Stimulated activated CD4-positive, alpha-beta T cell treated with anti-CD3 and anti-CD28 coated beads, Interleukin-2, amount 100 ng/mL, for 48 hours (primary cell): ENCODE measurements at places on chromosomes 2 and 18.

DNA sequence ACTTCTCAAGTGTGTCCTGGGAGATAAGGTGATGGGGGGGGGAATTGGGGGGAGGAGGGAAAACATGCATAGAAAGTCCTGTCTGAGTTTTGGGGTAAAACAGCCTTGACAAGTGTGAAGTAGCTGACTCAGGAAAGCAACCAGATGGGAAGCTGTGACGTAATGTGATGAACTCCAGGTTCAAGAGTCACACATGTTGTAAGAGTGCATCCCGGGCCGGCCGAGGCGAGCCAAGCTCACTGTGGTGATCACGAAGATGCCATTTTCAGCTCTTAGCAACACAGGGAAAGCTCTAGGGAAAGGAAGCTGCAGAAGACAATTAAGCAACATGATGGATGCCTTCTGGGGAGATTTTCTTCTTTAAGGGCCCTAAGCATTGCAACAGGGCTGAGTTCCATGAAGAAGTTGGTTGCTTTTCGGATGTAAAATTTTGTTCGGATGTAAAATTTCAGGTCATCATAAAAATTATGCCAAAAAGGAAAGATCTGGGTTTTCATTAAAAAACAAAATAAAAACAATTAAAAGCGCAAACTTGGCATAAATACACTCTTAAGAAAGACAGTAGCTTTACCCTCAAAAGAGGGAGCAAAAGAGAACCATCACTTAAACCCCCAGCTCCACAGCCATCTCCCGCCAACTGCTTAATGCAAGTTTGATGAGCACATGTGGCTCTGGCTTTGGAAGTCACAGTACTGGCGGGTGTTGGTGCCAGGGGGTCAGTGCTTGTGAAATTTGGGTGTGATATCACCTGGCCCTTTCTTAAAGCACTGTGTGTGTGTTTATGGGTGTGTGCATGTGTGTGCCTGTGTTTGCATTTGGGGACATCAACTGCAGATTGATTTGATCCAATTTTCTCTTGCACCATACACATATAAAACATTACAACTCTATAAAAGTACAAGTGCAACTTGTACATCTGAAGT is 19.1 kb downstream of the SERTAD2 start:
- no peak for DNase-seq

DNA sequence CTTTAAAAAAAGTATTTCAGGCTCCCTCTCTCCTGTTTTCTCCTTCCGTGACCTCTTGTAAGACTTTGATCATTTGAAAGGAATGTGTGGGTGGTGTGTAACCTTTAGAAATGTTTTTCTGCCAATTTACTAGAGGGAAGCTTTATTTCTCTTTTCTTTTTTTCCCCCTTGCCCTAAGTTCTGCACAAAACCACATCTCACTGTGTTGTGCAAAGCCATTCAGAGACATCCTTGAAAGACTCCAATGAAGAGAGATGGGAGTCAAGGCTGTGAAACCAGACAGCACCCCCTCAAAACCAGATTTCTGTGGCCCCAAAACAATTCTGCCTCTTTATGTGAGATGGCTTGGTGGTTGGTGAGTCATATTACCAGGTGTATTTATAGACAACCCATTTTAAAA is 184.6 kb upstream of the ERBB4 start:
- DNase-seq = no peak

DNA sequence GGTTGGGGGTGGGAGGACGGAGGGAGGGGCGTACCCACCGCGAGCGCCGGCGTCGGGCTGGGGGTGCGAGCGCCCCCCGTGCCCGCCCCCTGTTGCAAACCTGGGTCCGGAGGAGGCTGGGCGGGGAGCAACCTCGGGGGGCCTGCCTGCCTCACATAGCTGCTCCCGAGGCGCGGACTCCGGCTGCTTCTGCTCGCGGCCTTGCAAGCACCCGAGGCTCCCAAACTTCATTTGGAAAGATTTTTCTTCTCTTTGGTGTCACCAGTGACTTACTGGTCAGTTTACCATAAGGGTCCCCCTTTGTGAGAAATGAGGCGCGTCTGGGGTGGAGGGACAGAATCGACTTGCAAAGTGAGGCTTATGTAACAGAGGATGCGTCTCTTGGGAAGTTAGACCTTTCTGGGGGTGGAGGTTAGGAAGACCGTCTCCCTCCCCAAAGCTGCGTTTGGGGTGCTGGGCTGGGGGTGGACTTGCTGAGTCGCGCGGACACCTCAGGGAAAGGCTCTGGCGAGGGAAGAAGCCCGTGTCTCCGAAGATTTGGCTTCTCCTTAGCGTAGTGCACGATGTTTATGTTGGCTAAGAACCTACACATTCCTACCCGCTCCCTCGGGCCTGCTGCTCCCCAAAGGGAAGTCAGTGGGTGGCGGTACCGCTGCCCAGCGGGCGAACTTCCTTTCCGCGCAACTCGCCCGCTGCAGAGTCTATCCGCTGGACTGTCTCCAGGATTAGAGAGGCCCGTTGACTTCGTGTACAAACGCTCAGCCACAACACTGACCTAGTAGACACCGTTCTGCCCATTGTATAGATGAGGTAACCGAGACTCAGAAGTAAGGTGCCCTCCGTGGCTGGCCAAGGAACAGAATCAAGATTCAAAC is 559 bp downstream of the TMEM37 start:
- DNase-seq = no peak

- peak; percentile 73 for DNase-seq
Observed at GRCh38 chr2:196131384-196131937, 39.9 kb downstream of the STK17B start.

- DNase-seq = no peak
Observed at GRCh38 chr2:174686430-174686829, 77.8 kb downstream of the CHRNA1 start.

- no peak for DNase-seq
Observed at GRCh38 chr2:1675633-1676032, 68.7 kb downstream of the PXDN start.

- no peak for DNase-seq
Observed at GRCh38 chr2:38033646-38034045, 42.3 kb downstream of the CYP1B1 start.

- DNase-seq = no peak
Observed at GRCh38 chr2:121429927-121430520, 100.7 kb upstream of the RNU4ATAC start.

DNA sequence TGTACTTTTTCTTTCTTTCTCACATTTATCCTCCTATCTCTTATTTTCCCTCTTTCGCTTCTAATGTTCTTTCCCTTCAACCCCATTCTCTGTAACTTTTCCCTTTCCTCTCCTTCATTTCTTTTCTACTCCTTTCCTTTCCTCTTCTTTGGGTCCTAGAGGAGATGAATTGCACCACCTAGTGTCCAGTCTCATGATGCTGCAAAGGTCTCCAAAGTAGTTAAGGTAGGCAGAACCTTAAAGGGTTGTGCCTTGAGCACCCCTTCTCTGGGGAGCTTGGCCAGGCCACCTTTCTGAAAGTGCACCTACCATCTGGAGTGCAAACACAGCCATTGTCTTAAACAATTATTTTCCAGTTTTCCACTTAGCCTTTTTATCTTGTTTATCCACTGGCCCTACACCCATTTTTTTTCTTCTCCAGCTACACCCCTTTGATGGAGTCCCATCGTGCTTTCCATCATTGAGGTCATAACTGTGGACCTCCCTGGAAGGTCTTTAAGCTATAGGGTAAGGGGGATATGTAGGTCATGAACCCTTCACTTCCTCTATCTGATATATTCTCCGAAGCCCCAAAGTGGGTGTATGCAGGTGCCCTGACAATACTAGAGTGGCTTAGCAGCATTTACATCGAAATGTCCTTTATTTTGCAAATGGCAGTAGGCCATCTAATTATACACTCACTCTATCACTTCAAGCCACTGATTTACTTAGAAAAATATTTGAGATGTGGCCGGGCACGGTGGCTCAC is 155.9 kb downstream of the ESCO1 start:
- no peak for DNase-seq

DNA sequence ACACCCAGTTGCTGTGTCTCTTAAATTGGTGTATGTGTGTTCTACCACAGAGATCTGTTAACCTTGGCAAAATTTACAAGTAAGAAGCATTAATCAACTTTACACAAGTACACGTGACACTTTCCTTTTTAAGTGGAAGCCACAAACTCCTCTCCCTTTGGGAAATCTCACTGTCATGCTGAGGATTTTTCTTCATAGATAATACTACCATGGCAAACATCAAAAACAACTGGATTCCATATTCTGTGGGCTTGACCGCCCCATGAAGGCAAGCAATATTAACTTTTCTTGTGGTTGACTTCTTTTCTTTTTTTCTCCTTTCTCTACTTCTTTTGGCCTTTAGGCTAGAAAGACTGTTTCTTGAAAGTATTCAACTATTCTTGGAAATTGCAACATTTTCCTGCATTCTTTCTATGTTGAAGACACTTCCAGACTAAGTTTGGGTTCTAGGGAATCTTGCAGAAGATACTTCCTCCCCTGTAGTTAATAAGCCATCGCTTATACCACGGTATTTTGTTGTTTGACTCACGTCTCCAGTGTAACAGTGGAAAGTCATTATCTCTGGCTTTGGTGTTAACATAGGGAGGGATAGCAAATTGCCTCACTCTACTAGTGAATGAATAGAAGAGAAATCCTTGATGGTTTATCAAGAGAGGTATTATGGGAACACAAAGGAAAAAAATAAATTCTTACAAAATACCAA is 79.5 kb downstream of the SLC8A1 start:
- DNase-seq = no peak

DNA sequence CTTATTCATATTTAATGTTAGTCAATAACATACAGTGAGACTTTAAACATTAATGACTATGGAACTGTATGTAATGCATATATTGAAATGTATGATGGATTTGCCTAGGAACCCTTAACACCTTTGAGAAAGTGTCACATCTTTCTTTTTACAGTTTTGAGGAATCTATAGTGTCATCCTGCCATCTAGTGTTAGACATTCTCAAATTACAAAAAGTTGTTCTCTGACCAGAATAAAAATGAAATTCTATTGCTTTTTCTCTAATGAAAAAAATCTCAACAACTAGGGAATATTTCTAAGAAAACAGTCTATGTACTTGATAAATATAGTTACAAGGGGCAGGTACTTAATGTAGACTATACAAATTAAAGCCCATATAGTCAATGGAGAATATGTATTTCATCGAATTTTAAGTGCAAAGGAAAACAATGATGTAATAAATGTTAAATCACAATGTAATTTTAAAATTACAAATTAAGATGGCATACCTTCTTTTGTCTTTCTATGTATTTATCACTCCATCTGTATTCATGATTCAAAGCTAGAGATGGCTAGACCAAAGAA is 5.1 kb upstream of the CALCRL start:
- DNase-seq = no peak

- DNase-seq = no peak
Observed at GRCh38 chr2:35204881-35205280, 1150.7 kb upstream of the CRIM1 start.

DNA sequence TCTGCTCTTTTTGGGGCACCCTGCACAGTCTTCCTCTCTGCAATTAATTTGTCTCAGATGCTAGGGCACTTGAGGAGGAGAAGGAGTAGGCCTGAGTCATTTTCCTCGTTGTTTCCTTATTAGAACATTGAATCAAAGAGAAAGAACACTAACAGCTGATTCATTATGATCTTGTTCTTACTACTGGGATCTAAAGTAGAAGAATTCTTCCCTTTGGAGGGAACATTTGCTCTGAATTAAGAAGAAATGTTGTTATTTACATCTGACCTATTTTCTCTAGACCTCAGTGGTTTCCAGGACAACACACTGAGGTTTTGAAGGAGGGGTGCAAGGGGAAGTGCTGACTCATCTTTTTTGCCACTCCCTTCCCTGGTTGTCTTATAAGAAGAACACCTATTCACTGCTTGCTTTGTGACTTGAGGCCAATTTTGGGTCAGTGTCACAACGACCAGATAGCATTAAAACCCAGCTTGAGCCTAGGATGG is 24.3 kb upstream of the STAT1 start:
- DNase-seq = no peak

DNA sequence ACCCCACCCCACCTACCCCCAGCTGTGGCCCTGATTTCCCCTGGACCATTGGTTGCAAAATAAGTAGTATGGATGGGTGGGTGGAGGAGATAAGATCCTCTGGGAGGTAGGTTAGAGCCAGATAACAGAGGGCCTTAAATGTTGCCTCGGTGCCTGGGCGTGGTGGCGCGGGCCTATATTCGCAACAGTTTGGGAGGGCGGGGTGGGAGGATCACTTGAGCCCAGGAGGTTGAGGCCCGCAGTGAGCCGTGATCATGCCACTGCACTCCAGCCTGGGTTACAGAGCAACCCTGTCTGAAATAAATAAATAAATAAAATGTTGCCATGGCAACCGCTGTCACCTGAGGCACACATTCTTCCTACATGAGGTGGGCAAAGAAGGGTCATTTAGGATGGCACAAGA is 103.3 kb upstream of the GATA6 start:
- DNase-seq = no peak

GRCh38 chr2:65564299-65564698 is 131.9 kb upstream of the SPRED2 start:
- no peak for DNase-seq

- DNase-seq = no peak
Observed at GRCh38 chr2:35973132-35973736, 382.3 kb upstream of the CRIM1 start.

DNA sequence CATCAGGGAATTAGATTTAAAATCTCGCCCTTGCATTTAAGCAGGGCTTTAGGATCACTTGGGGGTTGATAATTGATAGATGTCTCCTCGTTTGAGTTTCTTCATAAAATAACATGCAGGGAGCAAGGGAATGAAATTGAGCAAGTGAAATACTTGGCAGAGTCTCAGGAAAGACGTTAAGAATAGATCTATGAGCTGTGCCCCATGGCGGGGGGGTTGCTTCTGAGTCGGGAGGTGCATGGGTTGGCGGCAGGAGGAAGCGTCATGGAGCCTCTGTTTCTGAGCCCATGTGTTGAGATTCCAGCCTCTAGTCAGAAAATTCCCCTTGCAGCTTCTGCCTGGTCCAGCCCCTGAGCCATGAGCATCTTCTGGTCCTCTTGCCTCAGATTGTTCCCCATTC is 82.0 kb downstream of the APOB start:
- DNase-seq = no peak

DNA sequence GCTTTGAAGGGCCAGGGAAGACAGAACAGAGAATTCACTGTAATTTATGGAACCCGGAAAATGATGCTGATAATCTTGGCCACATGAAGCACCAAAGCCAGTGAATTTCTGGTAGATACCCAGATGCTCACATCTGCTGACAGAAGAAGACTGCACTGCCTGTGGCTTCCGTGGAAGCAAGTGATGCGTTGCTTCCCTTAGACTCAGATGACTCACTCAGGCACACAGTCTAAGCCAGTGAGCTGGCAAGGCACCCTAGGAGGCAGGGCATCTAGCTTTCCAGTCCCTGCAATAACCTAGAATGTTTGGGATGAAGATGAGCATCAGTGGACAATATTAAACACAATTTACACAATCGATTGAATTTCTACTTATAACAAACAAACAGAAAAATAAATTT is 284.7 kb downstream of the CMPK2 start:
- no peak for DNase-seq
